ENCODE measurements at places on chromosomes 6 and 20. TPM values are rescaled to one million over a fixed set of nuclear protein-coding genes. Genes with fewer than 3 reads are reported as not detected.

Gene GNAS-AS1
- polyA plus RNA-seq = 2.8 TPM

Gene MPC1
- polyA plus RNA-seq = 56.3 TPM

Gene KCNQ2
- 12.5 TPM for polyA plus RNA-seq

Gene XPO5
- polyA plus RNA-seq = 13.6 TPM

Gene BMP7
- polyA plus RNA-seq = not detected

Gene ANGPT4
- 0.23 TPM for polyA plus RNA-seq

Gene CST5
- polyA plus RNA-seq = 0.61 TPM

Gene SRC
- polyA plus RNA-seq = 64.6 TPM

Gene PRL
- polyA plus RNA-seq = not detected

Gene CPXM1
- 1.1 TPM for polyA plus RNA-seq

Gene HLA-DQB2
- polyA plus RNA-seq = not detected

Gene CAGE1
- polyA plus RNA-seq = not detected

Gene EDN3
- polyA plus RNA-seq = 55.3 TPM

Gene RIN2
- polyA plus RNA-seq = 10.2 TPM

Gene LY6G6F
- polyA plus RNA-seq = not detected

Gene SCAF8
- 8.3 TPM for polyA plus RNA-seq

Gene TBX18
- 0.80 TPM for polyA plus RNA-seq

Gene BLCAP
- 21.1 TPM for polyA plus RNA-seq

Gene ZC2HC1B
- not detected for polyA plus RNA-seq

Gene BNIP5
- 1.1 TPM for polyA plus RNA-seq

Gene EYS
- polyA plus RNA-seq = 0.04 TPM

Gene HMGN4
- polyA plus RNA-seq = 20.1 TPM
